ENCODE measurements at places on chromosomes 3 and 15. TPM values are rescaled to one million over a fixed set of nuclear protein-coding genes. Genes with fewer than 3 reads are reported as not detected.

DNA sequence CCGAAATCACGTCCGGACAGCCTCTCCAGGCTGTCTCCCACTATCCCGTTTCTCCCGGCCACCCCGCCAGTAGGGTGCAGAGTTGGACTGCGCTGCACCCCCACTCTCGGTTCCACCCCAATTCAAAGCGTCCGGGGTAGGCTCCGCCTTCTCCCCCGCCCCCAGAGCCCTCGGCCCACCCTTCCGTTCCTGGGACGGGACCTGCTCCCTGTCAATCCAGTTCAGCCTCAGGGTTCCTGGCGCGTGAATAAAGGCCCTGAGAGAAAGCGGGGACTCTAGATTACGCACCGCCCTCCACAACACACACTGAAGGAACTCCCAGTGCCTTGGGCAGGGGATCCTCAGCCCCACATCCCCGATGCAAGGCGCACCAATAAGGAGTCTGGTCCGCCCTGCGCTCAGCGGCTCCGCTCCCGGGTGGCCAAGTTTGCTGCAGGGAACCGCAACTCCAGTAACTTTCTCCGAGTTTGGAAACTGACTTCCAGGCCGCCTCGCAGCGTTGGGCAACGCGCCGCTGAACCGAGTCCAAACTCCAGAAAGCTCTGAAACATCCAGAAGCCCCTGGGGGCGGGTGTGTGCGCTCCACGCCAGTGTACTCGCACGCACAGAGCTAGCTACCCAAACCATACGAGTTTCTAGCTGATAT, 1.9 kb downstream of the ADAMTS9 start:
- peak overlapping the region; percentile 57 for H3K4me3 ChIP-seq
- peak overlapping the region; percentile 98 for H3K27ac ChIP-seq
- peak; percentile 88 for DNase-seq
- no peaks in the 10 kb centered on the region for H3K4me1 ChIP-seq
- no peaks in the 10 kb centered on the region for H3K27me3 ChIP-seq

DNA sequence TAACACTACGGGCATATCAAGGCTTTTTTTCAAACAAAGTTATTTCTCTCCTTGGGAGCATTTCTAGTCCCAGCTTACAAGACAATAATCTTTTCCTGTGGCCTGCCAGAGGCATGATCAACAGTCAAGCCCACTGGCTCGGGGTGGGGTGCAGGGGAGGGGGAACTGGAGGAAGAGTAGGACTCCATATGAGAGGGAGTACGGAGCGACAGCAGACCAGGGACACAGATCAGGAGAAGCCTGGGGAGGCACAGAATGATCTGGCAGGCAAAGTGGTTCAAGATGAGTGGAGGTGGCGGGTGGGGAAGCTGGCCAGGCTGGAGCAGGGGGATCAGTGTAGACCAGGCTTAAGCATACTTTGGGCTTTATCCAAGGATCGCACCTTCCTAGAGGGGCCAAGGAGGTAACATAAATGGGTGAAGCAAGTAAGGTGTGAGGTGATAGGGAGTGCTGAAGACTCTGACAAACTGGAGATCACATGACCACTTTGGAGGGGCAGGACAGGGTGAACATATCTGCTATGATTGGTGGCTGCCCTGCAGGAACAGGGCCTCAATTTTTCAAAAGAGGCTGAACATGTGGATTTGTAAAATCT, 37.4 kb downstream of the KLF15 start:
- H3K27ac ChIP-seq, result no peak overlapping the region
- H3K36me3 ChIP-seq, result no peaks in the 10 kb centered on the region
- no peak for DNase-seq
- H3K4me3 ChIP-seq, result no peak overlapping the region
- no peaks in the 10 kb centered on the region for H3K4me1 ChIP-seq

- H3K4me1 ChIP-seq, result no peaks in the 10 kb centered on the region
- DNase-seq, result no peak
- H3K36me3 ChIP-seq, result no peaks in the 10 kb centered on the region
- H3K27ac ChIP-seq, result no peak overlapping the region
- no peaks in the 10 kb centered on the region for H3K27me3 ChIP-seq
- H3K4me3 ChIP-seq, result no peak overlapping the region
Measured at GRCh38 chr3:6273878-6274277, 587.0 kb upstream of the GRM7 start.

GRCh38 chr3:170889132-170889531, 19.1 kb upstream of the RPL22L1 start:
- H3K27me3 ChIP-seq, result no peaks in the 10 kb centered on the region
- no peaks in the 10 kb centered on the region for H3K4me1 ChIP-seq
- DNase-seq, result no peak
- H3K36me3 ChIP-seq, result no peaks in the 10 kb centered on the region
- no peak overlapping the region for H3K4me3 ChIP-seq

DNA sequence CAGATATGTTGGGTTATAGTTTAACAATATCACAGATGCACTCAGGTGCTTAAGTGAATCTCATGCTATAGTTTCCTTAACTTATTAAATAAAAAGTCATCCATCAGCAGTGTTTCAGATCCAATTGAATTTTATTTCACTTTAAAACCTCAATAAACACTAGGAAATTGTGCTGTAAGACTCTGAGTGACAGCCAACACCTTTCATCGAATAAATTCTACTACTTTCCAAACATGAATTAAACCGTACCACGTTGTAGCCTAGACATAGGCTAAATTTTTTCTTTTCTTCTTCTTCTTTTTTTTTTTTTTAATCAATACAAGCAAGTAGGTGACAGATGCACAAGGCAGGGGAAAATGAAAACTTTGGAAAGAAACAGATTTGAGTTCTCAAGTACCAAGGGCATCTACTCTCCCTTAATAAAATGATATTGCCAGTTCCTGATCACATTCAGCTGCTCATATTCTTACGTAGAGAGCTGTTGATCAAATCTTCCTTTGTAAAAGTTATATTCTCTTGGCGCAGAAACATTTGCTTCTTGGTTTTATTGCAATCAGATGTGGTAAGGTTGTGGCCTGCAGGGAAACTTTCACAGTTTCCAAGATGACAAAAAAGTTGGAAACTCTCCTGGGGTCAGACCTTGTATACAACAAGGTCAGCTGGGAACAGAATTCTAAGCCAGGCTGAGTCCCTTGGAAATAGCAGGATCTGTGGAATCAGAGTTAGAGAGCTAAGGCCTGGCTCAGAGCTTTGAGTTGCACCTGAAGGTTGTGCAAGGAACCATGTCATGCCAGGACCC, 147.7 kb downstream of the CD47 start:
- H3K36me3 ChIP-seq, result no peaks in the 10 kb centered on the region
- no peak for DNase-seq
- H3K4me3 ChIP-seq, result no peak overlapping the region
- no peaks in the 10 kb centered on the region for H3K27me3 ChIP-seq

DNA sequence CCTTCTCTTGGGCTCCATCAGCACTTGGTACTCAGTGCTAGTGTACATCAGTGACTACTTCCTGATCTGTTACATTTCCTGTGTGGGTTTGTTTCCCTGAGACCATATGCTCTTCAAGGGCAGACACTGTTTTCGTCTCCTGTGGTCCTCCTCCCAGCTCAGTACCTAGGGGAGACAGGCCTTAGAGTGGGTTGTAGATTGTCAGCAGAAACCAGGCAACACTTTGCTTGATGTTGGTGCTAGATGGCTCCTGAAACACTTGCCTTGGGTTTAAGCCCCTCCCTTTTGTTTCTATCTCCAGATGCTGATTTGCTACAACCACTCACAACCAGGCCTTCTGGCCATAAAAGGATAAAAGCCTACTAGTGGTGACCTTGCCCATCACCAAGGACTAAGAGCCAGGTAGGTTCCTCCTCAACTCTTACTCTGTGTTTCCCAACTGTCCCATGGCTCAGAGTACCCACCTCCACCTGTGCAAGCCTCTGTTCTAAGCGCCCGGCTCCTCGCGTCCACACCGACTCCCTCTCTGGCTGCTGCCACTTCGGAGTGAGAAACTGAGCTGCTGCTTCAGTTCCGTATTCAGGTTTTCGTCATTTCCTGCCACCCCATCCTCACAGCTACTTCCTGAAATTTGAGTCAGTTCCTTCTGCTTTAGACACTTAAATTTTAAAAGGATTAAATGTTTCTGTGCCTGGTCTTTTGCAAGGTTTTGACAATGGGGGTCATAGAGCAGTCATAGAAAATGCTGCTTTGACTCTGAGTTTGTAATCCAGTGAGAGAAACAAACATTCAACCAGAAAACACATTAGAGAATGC, at the start of gene HCLS1:
Gene HCLS1 (minus strand): TSS at position 548 of the 816 bp plus-strand sequence. CDS start 2,556 bp downstream, outside the sequence.
- H3K36me3 ChIP-seq, result peaks cover 18% of the 10 kb centered on the region

GRCh38 chr3:174859756-174860155, 622 bp downstream of the NAALADL2 start:
- no peaks in the 10 kb centered on the region for H3K27me3 ChIP-seq
- H3K36me3 ChIP-seq, result no peaks in the 10 kb centered on the region
- no peak overlapping the region for H3K4me3 ChIP-seq

Gene CCR9
- 0.92 TPM for polyA plus RNA-seq

Gene RAB6B
- polyA plus RNA-seq, result 0.77 TPM
